CD8-positive, alpha-beta memory T cell (primary cell): ENCODE measurements at places on chromosomes 1 and 21.
A peak's percentile ranks its signal among the peaks of the same experiment; 100 is the strongest.

DNA sequence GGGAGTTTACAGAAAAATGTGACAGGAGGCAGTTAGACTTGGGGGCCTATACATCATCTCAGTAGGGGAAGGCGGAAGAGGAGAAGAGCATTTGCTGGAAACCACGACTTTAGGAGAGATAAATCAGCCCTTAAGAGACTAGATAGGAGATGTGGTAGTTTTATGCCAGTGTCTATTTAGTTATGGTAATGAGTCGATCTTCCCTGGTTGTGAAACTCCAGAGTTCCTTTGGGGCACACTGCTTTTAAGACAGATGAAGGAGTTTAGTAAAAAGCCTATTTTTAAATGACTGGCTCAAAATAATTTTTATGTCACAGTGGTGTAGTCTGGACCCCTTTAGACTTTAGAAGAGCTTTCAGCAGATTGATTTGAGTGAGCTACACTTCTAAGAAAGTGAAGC lies 7.8 kb downstream of the PGM1 start:
- DNase-seq, result no peak

- no peak for DNase-seq
These were observed 138.8 kb upstream of the CTTNBP2NL start for GRCh38 chr1:112257043-112257835.

DNA sequence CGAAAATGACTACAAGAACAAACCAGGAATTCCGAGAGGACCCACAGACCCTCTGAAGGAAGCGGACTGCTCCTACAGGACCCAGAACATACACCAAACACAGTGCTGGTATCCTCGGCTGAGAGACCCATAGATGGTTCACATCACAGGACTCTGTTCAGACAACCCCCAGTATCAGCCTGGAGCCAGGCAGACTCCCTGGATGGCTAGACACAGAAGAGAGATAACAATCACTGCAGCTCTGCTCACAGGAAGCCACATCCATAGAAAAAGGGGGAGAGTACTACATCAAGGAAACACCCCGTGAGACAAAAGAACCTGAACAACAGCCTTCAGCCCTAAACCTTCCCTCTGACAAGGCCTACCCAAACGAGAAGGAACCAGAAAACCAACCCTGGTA lies 434.0 kb upstream of the NR5A2 start:
- no peak for DNase-seq

GRCh38 chr1:57468641-57469523 lies 45.0 kb upstream of the DAB1 start:
- no peak for DNase-seq

DNA sequence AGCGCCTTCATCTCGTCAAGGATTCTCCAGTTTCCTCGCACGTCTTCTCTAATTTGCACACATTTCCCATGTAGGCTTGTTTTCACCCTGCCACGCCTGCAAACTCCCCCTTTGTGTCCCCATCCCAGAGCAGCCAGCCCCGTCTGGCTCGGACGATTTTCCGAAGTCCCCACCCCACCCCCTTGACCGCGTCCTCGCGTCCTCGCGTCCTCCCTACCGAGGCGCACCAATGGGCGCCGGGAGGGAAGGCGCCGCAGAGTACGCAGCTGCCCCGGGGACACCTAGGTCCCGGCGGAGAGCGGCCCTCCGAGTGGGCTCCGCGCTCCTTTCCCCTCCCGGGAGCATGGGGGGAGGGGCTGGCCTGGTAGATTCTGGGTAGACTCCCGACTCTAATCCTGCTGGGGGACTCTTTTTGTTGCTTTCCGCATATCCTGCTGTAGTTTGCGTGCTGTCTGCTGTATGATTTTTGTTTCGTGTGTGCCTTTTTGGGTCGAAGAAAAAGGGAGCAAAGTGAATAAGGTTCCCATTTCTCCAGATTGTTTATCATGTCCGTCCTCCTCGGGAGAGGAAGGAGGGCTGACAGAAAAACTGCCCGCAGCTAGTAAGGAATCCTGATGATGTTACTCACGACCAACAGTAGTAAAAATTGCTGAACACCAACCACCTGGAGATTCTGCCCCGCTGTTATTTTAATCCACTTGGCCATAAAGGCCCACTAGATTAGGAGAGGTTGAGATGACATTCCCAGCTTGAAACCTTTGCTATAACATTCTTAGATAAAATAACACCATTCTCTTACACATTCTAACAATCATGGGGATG lies 1.5 kb downstream of the CACHD1 start:
- no peak for DNase-seq

DNA sequence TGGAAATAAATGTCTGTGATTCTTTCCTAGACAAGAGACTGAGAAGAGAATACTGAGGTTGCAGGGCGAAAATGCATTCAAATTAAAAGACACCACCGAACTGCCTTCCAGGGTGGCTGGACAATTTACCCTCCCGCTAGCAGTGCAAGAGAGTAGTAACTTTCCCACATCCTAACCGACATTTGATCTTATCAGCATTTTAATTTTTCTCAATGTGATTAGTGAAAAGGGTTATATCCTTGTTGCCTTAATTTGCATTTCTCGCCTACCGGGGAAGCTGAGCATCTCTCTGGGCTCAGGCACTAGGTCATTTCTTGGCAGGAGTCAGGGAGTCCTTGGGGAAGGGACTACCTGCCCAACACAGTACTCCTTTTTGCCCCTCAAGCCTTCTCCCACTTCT lies 2.8 kb downstream of the TNFRSF8 start:
- no peak for DNase-seq

GRCh38 chr1:101797722-101798121 lies 199.0 kb downstream of the OLFM3 start:
- DNase-seq, result no peak

DNA sequence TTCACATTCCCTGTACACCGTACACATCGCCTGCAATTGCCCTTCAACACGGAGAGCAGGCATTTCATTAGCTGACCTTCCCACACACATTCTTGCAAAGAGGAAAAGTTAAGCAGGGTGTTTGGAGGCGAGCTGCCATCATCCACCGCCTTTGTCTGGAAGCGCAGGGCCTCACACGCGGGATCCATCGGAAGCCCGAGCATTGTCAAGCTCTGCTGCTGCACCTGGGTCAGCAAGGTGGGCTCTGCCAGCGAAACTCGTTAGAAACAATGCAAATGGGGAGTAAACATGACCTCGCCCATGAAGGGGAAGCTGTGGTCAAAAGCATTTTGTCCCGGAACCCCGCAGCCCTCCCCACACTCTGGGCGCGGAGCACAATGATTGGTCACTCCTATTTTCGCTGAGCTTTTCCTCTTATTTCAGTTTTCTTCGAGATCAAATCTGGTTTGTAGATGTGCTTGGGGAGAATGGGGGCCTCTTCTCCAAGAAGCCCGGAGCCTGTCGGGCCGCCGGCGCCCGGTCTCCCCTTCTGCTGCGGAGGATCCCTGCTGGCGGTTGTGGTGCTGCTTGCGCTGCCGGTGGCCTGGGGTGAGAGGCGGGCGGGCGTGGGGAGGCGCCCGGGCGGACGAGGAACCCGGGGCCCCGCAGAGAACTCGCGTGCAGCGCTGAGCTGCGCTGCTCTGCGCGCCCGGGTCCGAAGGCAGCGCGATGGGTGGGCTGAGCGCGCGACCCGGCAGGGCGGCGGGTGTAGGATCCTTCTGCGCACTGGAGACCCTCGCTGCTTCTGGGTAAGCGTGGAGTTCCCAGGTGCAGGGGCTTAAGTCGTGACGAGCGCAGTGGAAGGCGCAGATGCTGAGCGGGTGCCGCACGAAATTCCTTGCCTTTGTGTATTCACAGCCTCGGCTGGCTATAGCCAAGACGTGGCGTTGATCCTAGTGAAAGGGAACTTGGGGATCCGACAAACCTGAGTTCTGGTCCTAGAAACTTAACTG lies at the start of gene CR1:
CR1 (plus strand) TSS at position 357 of the 992 bp plus-strand sequence; CDS start at position 468, 111 bp downstream.
- peak; percentile 49 for DNase-seq

GRCh38 chr1:6028042-6028850 lies 17.4 kb upstream of the KCNAB2 start:
- peak; percentile 87 for DNase-seq

- no peak for DNase-seq
These were observed 19.6 kb upstream of the C1orf174 start for GRCh38 chr1:3919706-3920105.

DNA sequence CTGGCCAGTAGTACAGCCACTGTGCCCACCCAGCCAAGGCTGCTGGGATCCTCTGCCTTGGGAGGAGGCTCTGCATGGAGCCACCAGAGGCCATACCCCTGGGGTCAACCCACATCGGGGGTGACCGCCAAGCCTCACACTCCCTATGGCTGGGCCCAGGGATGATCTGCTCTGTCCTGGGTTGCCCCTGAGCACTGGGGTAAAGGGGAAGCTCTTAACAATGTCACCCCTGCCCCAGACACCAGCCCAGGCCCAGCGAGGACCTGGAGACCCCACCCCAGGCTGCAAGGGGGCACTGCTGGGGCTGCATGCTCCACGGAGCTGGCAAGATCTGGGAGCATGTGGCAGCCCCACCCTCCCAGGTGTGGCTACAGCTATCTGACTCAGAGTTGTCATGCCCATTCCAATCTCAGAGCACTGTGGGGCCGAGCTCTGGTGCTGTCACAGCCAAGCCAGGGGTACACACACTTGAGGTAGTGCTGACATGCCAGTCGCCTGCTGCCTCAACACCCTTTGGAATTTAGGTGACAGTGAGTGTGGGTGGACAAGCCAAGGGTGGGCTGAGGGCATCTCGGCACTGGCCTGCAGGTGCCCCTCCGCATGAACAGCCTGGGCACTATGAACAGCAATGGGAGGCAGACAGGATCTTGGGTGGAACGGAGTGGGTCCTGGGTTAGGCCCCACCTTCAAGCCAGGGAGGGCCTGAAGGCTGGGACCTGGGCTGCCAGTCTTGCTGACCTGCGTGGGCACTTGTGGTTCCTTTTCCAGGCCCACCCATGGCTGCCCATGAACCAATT lies 427.7 kb downstream of the LRRIQ3 start:
- no peak for DNase-seq

DNA sequence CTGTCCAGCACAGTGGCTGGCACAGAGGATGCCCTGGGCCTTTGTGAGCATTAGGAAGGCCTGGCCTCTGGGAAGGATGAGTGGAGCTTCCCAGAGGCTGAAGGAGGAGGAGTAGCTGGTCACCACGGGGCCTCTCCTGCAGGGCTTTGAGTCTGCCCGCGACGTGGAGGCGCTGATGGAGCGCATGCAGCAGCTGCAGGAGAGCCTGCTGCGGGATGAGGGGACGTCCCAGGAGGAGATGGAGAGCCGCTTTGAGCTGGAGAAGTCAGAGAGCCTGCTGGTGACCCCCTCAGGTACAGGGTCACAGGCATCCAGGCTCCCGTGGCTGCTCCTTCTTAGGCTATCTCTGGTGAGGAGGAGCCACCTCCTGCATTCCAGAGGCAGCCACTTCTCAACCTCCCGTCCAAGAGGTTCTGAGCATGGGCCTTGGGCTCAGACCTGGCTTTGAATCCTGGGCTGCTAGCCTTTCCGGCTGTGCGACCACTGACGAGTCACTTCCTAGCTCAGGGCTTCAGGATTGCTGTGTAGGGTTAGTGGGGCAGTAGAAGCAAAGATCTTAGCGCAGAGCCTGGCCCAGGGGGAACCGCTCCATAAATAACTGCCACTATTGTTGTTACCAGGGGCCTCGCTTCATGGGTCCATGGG lies 14.0 kb downstream of the SESN2 start:
- no peak for DNase-seq

- peak; percentile 89 for DNase-seq
These were observed at the start of gene IARS2 for GRCh38 chr1:220094016-220094911. Gene IARS2 (plus strand): TSS chr1:220094132. CDS start chr1:220094217, 85 bp downstream.

- no peak for DNase-seq
These were observed 24.3 kb downstream of the F13B start for GRCh38 chr1:197042676-197043341.

DNA sequence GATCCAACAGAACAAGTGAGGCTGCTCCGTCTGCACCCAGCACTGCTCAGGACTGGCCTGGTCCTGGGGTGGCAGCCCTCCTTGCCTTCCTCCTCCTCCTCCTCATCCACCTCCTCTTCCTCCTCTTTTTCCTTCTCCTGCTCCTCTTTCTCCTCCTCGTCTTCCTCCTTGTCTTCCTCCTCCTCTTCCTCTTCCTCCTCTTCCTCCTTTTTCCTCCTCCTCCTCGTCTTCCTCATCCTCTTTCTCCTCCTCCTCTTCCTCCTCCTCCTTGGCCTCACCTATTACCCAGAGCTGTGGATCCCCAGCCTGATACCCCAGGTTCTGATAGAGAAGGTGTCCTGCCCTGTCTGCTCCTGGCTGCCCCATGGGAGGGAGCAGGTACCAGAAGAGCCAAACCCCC lies 16.6 kb upstream of the MFN2 start:
- no peak for DNase-seq

DNA sequence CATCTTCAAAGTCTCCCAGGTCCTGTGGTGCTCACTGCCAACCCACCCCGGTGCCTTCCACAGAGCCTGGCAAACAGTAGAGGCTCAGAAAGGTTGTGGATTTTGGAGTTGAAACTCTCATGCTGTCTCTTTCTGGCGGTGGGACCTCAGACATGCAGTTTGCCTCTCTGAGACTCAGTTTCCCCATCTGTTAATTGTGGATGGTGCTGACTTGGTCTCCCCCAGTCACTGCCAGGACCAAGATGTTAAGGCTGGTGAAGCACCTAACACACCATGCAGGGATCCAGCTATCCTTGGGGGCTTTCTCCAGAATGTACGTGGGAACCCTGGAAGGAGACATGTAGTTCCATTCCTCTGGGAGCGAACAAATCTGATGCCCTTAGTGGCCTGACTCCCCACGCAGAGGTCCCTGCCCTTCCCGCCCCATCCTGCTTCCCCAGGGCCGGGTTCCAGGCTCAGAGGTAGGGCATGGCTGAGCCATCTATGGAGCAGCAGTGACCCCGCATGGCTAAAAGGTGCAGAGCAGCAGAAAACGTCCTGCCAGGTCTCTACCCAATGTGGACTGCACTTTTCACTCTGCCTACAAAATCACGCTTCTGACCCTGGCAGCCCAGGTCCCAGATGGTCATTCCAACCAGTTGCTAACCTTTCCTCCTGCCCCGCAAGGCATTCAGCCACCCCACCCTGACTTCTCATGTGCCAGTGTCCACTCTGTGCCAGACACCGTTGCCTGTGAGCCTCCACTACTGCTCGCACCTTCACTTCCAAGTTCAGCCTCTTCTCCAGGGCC lies 9.2 kb upstream of the TTC22 start:
- peak; percentile 46 for DNase-seq

GRCh38 chr1:31569596-31570173 lies 6.6 kb upstream of the TINAGL1 start:
- DNase-seq, result no peak

DNA sequence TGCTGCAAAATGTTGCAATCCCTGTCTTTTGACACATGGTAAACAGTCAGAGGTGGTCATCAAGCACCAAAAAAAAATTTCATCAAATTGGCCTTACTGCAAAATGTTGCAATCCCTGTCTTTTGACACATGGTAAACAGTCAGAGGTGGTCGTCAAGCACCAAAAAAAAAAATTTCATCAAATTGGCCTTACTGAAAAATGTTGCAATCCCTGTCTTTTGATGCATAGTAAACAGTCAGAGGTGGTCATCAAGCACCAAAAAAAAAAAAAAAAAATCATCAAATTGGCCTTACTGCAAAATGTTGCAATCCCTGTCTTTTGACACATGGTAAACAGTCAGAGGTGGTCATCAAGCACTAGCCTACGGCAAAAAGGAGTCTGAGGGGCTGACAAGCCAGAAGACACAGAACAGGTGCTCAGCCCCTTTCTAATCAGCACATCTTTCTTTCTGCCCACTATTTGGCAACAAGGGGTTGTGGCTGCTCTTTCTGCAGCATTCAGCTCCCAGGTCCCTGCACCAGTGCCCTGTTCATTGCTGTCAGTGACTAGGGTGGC lies 223.8 kb downstream of the KCNH1 start:
- no peak for DNase-seq

GRCh38 chr21:43341378-43342161 lies 85.4 kb downstream of the SIK1 start:
- DNase-seq, result no peak

- DNase-seq, result no peak
These were observed 3.1 kb upstream of the VAMP4 start for GRCh38 chr1:171744986-171745385.
